Activated naive CD4-positive, alpha-beta T cell treated with anti-CD3 and anti-CD28 coated beads, Interleukin-2, amount 50 U/mL, for 72 hours (primary cell): ENCODE measurements at places on chromosomes 1 and 21.
A peak's percentile ranks its signal among the peaks of the same experiment; 100 is the strongest.

DNA sequence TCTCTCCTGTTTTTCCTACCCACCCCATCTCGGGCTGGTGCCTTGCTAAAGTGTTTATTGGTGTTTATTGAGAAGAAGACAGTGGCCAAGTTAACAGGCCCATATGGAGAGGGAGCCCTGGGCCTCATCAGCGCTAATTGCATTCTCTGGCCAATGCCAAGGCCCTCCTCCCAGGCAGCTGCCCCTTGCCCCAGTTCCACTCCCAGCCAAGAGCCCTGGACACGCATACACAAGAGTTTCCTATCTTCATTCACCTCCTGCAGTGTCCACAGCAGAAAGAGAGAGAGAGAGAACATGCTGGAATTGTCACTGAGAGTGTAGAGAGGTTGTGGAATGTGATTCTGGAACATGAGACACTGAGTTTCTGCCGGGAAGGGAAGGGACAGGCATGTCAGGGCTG lies 25.4 kb upstream of the VWA5B1 start:
- no peak for DNase-seq

GRCh38 chr1:234562334-234562733 lies 47.6 kb downstream of the IRF2BP2 start:
- no peak for DNase-seq

- no peak for DNase-seq
These were observed 13.5 kb downstream of the SLC9A1 start for GRCh38 chr1:27141266-27142003.

DNA sequence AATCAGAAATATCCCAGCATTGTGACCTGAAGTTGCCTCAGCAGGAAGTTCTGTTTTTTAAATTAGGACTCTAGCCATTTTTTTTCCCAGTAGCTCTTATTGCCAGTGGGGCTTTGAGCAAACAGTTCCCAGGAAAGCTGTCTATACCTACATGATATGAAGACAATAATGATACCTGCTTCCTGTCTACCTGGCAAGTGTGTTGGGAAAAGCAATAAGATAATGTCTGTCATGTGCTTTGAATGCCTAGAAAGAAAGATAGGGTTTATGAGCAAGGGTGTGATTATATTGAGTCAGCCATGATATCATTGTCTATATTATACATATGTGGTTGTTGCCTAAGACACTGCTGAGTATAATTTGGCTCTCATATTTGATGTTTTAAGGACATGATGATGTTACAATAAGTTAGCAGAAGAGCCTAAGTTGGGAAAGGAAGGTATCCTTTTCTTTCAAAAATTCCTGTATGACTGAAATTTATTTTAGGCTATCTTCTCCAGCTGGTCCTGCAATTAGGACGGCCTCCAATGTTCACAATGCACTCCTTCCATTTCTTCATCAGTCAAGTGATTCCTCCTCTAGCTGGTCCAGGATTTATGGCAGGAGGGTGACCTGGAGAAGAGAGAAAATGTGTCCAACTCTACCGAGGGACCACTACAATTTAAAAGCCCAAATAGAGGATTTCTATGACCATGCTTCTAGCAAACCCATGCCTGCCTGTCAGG lies 99.6 kb upstream of the CDC42BPA start:
- DNase-seq, result no peak

DNA sequence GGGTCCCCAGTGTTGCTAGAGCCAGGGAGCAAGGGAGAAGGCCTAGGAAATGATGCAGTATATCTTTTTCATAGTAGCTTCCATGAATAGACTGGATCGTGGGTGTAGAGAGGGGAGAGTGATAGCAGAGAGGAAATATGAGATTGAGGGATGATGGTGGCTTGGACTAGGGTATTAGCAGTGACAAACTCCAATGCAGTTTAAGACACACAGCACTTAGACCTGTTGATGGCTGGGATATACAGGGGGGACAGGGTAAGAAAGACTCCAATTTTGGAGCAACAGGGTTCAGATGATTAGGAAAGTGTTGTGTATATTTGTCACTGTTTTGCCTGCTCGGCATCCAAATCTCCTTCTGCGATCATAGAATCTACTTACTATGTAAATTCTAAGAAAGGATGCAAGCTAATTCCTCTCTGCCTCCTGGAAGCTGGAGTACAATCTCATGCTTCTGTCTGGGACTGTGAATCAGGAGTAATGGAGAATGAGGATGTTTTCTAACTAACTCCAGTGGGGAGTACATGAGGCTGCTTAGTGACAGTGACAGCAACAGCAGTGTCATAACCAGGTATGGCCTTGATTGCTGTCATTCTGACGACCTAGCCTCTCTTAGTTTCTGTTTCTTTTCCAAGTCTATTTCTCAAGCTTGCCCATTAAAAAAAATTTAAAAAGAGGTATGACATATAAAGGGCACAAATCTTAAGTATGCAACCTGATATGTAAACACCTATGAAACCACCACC lies 47.5 kb downstream of the SYDE2 start:
- DNase-seq, result no peak

- no peak for DNase-seq
These were observed 31.5 kb upstream of the CD1D start for GRCh38 chr1:158149175-158149574.

DNA sequence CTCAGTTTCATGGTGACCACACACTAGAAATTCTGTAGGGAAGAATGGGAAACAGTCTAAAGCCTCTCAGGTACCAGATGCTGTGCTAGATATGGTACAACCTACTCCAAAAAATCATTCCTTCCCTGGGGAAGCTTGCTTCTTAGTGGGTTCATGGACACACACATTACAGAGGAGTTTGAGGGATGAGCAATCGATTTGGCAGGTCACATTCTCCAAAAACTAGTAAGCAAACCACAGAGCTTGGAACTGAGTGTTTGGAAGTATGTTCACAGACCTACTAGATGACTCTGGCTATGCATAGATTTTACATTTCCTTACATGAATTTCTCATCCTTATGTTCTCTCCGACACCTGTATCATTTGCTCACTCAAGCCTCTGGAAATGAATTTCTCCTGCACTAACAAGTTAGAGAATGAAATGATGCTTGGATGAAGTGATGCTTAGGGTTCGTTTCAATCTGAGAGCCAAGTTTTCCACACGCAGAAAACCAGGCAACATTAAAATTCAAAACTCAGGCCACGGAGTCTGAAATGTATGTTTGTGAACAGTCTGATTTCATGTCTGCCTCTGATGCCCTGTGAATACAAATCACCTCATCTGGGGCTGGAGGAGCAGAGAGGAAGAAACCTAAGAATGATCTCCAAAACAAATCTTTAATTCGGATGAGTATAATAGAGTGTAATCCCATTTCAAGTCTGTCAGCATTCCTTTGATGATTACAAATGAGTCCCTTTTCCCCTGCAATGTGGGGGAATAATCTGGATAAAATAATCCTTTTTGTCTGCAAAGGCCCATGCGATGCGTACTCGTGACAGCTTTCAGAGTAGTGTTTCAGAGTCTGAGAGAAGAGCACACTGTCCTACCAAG lies 11.0 kb downstream of the EVA1C start:
- DNase-seq, result no peak

GRCh38 chr1:163213626-163214025 lies 10.9 kb upstream of the RGS5 start:
- no peak for DNase-seq

GRCh38 chr1:168665975-168666374 lies 63.0 kb downstream of the DPT start:
- DNase-seq, result no peak

GRCh38 chr1:222654849-222655248 lies 37.0 kb downstream of the MIA3 start:
- DNase-seq, result peak; percentile 54

DNA sequence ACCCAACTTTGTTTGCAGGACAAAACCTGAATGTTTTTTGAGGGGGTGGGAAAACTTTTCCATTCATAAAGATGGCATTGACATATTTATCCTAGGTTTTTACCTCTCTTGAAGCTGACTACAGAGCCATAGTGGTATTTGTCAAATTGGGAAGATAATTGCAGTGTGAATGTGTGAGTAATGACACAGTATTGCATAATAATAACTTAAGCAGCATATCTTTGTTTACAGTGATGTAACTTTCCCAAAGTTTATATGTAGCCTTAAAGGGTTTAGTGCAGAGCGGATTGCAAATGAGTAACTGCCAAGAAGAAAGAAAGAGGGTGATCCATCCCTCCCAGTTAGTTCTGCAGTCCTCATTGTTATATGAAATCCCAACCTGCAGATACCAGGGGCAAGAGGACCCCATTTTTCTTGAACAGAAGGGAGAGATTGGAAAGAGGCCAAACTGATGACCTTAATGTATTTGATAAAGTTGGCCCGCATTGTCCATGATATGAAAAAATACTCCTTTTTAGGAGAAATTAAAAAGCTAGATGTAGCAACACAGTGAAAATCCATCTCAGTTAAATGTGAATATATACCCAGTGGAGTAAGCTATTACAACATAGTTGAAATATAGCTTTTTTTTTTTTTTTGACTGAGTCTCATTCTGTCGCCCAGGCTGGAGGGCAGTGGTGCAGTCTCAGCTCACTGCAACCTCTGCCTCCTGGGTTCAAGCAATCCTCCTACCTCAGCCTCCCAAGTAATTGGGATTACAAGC lies 23.7 kb upstream of the NFIA start:
- DNase-seq, result no peak

GRCh38 chr1:230899841-230900251 lies 31.5 kb upstream of the C1orf198 start:
- no peak for DNase-seq

GRCh38 chr1:9008236-9008635 lies 18.0 kb downstream of the SLC2A7 start:
- no peak for DNase-seq

DNA sequence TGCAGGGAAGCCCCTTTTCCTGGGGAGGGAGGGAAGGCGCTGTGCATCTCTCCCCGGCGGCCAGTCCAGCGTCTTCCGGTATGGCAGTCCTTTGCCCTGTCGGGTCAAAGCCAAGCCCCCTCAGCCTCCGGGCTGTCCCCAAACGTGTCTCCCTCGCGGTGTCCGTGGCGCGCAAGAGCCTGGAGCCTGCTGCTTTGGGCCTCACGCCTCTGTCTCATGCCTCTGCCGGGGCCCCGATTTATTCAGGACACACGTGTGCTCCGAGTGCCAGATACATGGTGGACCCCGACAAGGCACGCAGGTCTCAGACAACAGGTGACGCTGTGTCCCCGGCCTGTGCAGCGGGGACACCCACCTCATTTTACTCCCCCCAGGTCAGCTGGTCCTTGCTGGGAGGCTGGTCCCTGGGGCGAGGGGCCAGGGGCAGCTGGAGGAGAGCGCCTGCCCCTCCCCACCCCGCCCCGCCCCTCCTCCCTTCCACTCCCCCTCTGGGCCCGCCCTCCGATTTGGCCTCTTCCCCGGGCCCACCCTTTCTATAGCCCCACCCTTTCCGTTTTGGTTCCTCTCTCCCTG lies 176.7 kb downstream of the CAMTA1 start:
- DNase-seq, result no peak

DNA sequence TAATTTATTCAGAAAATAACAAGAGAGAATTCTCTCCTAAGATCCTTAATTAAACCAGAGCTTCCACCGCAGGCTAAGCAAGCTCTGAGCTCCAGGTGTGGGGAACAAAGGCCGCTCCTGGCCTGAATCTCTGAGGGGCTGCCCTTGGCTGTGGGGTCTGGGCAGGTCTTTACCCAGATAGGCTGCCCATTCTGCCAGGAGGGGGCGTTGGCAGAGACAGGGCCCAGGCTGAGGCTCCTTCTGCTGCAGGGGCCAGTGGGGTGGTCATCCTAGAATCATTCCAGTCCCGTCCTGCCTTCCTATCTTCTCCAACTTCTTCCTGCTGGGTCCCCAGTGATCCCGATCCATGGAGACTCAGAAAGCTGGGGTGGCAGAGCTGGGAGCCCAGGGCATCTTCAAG lies 82.9 kb upstream of the POU3F1 start:
- no peak for DNase-seq
